Activated CD4-positive, CD25-positive, alpha-beta regulatory T cell treated with anti-CD3 and anti-CD28 coated beads, Interleukin-2, amount 50 U/mL, for 24 hours (primary cell): ENCODE measurements at places on chromosomes 4 and X.

GRCh38 chrX:69993494-69993893 is 56.2 kb downstream of the AWAT2 start:
- ATAC-seq = no peak

GRCh38 chr4:109671350-109671749 is 31.9 kb downstream of the CASP6 start:
- peak; percentile 81 for ATAC-seq

- no peak for ATAC-seq
Observed at GRCh38 chr4:107531927-107532326, 188.1 kb downstream of the PAPSS1 start.

DNA sequence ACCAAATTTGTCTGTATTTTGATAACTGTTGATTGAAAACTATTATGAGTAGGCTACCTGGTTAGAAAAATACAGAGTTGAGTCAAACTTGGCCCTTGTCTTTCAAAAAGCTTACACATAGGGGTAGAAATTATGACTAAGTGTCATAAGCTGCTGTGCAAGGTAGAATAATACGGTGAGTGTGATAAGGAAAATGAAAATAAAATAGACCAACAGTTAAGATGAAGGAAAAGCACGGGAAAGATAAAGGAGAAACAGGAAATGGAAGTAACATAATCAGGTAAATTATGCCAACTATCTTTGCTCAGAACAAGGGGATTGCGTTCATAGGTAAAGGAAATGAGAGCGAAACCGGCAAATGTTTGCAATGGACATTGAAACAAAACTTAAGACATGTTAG is 302.5 kb downstream of the PCDH7 start:
- ATAC-seq = no peak

- ATAC-seq = no peak
Observed at GRCh38 chr4:99276417-99276816, 14.4 kb downstream of the ADH1A start.

DNA sequence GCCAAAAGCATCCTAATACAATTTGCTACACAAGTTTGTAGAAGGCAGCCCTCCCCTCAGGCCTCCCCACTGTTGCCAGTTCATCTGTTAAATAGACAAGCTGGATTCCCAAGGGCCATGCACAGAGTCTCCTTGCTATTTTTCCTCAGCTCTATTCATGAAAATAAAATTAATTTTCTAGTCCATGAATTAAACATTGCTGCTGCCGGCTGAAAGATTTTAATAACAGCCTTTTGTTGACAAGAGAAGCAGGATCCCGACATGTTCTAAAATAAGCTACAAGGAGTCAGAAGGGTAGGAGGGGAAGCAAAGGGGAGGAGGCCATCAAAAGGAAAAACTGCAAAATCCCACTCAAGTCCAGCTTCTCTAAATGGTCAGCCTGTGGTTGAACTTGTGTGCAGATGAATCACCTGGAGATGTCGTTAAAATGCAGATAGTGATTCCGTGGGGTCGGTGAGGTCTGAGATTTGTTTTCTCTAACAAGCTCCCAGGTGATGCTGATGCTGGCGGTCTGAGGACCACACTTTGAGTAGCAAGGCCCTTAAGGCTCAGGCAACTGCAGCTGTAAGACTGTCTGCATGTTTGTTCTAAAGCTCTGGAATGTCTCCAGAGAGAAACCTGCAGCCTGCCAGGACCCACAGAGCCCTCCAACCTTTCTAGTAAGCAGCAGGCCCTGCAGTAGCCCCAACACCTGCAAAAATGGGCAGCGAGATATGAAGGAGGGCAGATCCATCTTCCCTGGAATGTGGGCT is 9.4 kb downstream of the SCD5 start:
- no peak for ATAC-seq

DNA sequence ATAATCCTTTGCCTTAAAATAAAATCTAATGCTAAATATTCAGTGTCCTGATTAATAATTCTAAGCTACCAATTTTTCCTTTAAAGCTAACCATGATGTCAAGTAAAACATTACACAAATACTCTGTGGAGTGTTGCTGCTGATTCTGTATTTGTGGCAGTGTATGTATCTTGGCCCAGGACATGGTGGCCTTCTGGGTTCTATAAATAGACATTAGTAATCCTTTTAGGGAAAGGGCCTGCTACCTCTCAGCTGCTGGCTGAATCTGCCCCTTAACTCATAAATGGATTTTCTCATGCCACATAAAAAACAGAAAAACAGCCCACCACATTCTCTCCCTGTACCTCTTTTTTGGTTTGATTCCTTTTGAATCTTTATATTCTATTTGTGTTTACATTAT is 1.2 kb upstream of the XK start:
- ATAC-seq = no peak

DNA sequence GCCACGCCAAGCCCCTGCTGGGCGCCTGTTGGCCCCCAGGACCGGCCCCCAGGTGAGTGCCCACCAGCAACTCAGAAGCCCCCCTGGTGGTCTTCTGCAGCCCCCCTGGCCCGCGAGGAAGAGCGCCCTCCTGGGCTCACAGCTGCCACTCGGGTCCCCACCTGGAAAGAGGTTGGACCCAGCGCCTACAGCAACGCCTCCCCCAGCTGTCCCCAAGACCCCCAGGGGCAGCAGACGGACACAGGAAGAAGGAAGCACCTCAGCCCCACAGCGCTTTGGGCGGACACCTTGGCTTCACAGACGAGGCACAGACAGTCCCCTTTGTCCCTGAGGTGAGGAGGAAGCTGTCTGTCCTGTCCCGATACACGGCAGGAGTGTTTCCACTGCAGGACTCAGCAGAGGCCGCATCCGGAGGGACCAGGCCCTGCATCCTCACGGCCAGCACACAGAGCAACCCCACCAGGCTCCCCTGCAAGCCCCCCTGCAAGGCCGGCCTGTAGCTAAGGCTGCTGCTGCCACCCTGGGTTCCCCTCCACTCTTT is 115.6 kb upstream of the NKX1-1 start:
- no peak for ATAC-seq

- no peak for ATAC-seq
Observed at GRCh38 chr4:31016322-31017061, 296.3 kb downstream of the PCDH7 start.

- no peak for ATAC-seq
Observed at GRCh38 chr4:125483278-125483677, 168.5 kb downstream of the FAT4 start.

- ATAC-seq = no peak
Observed at GRCh38 chr4:146975036-146975435, 29.4 kb upstream of the TTC29 start.

GRCh38 chr4:15250021-15250441 is 177.8 kb upstream of the C1QTNF7 start:
- ATAC-seq = no peak

GRCh38 chr4:110260299-110260698 is 61.9 kb upstream of the ELOVL6 start:
- no peak for ATAC-seq

DNA sequence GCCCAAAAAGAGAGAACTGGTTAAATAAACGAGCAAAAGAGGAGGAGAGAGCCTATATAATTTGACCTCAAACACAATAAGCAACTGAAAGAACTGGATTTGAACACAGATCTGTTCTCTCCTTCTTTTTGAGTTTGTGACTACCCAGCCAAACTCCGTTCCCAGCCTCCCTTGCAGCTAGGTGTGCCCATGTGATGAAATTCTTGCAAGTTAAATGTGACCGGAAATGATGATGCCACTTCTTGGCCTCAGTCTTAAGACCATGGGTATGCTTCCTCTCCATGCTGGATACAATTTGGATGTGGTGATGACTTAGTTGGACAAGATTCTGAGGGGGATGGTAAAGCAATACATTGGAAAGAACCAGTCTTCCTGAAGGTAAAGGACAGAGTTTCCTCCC is 204.1 kb downstream of the PTTG2 start:
- ATAC-seq = no peak

- ATAC-seq = no peak
Observed at GRCh38 chr4:125115476-125115875, 199.3 kb upstream of the FAT4 start.

DNA sequence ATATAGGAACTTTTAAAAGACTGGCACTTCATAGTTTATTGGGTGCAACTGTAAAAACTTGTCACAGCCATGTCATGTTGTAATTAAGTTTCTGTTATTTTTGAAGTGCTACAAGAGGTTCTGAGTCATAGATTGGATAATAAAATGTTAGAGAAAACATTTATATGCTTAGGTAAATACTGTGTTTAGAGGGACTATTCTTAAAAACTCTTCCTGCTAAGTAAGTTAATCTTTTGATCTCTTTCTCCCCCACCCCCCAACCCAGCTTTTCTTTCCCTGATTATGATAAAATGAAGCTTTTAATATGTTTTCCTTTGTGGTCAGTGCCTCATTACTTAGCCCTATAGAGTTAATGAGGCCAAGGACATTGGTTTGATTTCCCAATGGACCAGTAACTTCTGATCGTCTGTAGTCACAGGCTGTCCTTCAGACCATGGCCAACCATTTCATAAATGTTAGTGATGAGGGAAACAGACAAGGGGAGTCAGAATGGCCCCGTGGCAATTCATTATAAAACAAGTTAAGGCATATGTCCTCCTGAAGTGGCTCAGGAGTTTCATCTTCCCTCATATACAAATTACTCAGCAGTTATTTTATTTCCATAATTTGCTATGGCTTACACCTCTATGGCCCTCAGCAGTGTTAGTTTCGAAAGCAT is 3.9 kb upstream of the PDLIM5 start:
- no peak for ATAC-seq

DNA sequence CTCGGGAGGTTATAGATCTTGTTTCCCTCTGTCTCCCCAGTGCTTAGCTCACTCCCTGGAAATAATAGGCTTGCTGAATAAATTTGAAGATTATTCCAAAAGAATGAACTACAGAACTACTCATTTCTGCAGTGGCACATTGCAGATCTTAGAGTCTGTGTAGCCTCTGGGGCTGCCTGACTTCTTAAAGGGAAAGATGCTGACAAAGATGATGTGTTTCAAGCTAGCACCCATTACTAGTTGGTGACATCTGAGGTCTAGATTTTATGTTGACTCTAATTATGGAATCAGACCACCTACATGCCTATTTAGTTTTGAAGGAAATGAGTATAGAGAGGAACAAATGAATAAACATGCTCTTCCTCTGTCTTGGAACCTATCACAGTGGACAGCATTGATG is 123.7 kb upstream of the KCNIP4 start:
- ATAC-seq = no peak

DNA sequence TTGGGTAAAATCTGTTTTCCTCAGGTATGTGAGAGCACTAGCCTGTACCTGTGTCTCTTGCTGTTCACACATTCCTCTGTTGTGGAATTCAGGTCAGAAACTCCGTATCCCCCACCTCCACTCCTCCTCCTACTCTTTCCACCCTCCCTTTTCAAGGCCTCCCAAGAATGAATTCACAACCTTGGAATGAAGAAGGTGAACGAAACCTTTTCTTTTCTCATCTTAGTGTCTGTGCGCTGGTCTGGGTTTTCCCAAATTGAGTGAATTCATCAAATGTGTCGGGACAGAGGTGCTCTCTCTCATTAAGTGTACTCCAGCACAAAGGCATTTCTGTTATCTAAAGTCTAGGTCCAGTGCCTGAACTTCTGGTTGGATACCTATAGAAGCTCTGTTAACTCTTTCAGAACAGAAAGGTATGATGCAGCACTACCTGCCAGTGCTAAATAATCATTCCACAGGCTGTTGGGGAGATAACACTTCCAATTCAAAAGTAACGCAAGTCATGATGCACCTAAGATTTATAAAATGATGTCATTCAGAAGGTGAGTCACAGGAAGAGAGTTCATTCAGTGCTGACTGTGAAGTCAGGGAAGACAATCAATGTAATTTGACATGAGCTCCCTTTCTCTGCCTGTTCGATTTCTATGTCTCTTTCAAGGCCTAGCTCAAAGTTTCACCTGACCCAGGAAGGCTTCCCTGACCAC is 41.9 kb downstream of the COL4A6 start:
- ATAC-seq = no peak

GRCh38 chr4:138790706-138791340 is 224.8 kb upstream of the NOCT start:
- no peak for ATAC-seq
